Activated T-cell treated with anti-CD3 and anti-CD28 coated beads, Interleukin-2, amount 50 U/mL, for 1 hour (primary cell): ENCODE measurements at places on chromosomes 5 and 9.

GRCh38 chr5:116075191-116075831, 9.5 kb upstream of the COMMD10 start:
- no peak for DNase-seq

GRCh38 chr9:7125231-7125630, 367.5 kb downstream of the KDM4C start:
- DNase-seq = no peak

GRCh38 chr5:138336952-138337684, 948 bp upstream of the FAM53C start:
- DNase-seq = no peak

DNA sequence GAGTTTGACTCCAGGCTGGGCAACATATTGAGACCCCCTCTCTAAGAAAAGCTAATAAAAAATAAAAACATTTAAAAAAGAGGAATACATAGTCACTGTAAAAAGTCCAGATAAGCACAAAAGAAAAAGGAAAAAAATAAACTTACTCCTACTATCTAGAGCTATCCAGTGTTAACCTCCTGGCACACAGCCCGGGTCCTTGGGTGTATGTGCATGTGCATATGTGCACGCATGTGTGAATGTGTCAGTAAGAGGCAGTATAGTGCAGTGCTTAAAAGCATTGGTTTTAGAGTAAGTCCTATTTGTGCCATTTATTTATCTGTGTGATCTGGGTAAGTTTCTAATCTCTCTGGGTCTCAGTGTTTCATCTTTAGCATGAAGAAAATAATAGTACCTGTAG, 26.7 kb downstream of the FAM219A start:
- DNase-seq = no peak

DNA sequence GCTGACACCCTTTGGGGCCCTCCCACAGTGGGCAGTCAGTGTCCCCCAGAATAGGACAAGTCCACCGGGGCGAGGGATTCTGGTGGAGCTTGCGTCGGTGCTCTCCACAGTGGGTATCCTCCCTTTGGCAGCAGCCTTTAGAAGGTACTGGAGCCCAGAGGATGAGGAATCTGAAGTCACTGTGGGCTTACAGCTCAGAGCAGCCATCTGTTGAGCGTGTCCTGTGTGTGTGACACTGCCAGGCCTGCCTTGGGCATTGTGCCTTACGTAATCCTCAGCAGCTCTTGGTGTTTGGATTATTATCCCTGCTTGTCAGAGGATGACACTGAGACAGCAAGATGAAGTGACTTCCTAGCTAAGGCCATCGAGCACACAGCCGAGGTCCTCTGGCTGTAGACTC, 12.6 kb downstream of the URM1 start:
- no peak for DNase-seq

- no peak for DNase-seq
Measured at GRCh38 chr5:83891261-83891660, 170.6 kb upstream of the HAPLN1 start.

DNA sequence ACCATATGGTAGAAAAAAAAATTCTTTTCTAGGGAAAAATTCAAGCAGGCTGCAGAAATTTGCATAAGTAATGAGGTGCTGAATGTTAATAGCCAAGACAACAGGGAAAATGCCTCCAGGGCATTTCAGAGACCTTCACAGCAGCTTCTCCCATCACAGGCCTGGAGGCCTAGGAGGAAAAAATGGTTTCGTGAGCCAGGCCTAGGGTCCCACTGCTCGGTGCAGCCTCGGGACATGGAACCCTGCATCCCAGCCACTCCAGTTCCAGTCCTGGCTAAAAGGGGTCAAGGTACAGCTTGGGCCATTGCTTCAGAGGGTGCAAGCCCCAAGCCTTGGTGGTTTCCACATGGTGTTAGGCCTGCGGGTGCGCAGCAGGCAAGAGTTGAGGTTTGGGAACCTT, 436.0 kb upstream of the SMC2 start:
- no peak for DNase-seq

GRCh38 chr5:52077941-52078815, 694.9 kb downstream of the ISL1 start:
- no peak for DNase-seq

GRCh38 chr9:33785914-33786313, 9.4 kb upstream of the PRSS3 start:
- no peak for DNase-seq

DNA sequence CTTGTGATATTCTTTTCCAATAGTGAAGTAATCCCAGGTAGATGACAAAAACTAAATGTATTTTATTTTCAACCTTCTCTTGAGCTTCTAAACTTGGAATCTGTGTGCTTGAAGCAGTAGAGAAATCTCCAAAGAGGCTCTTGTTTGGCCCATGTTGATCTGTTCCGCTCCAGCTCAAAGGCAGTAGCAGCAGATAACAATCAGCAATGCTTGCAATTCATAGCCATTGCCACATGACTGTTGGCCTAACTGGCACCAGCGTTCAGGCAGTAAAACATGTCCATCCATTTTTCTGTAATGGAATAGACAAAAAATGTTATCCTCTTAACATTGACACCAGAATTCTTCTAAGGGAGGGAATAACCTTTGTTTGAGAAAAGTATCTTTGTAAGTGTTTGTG, 270.7 kb upstream of the MSX2 start:
- no peak for DNase-seq

GRCh38 chr9:15390201-15390600, 32.5 kb upstream of the SNAPC3 start:
- no peak for DNase-seq

DNA sequence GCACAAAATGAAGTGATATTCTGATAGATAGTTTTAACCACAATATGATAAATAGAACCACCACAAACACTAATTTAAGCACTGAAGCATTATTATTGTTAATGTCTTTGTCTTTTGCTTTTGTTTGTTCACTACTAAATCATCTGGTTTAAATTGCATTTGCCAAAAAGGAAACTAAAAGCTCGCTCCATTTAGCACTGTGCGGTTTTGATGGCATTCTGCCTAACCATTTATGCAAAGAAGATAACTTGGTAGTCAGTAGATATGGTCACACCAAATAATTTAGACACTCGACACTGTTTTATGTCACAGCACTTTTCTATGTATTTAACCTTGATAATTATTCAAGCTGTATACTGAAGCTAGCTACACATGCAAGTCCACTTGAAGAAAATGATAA, 849.8 kb upstream of the CDH6 start:
- no peak for DNase-seq

GRCh38 chr9:114883709-114884108, 46.7 kb downstream of the TNFSF8 start:
- DNase-seq = no peak

GRCh38 chr9:136597965-136598364, 52.1 kb upstream of the NOTCH1 start:
- no peak for DNase-seq

DNA sequence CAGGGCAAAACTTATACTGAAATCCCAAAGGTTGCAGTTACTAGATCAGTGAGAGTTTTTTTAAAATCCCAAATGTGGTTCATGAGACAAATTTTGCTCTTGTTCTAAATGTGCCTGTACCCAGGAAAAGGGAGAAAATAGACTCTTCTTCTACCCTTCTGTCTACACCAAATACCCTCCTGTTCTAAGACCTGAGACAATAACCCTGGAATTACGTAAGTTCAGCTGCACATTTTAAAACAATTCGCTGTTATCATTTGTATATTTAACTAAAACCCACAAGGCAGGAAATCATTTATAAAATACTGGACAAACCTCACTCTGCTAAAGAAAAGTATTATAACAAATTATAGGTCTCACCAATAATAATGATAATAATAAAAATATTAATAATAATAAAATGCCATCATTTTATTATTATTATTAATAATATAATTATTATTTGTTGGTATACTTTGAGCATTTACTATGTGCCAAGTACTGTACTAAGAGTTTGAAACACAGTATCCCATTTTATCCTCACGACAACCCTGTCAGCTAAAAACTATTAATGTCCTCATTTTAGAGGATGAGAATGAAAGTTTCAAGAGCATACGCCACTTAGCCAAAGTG, 49.8 kb upstream of the AFAP1L1 start:
- no peak for DNase-seq
